ENCODE measurements at places on chromosomes 7 and 10.

GRCh38 chr10:28677888-28678686 is 766 bp downstream of the BAMBI start:
- no peak for DNase-seq

DNA sequence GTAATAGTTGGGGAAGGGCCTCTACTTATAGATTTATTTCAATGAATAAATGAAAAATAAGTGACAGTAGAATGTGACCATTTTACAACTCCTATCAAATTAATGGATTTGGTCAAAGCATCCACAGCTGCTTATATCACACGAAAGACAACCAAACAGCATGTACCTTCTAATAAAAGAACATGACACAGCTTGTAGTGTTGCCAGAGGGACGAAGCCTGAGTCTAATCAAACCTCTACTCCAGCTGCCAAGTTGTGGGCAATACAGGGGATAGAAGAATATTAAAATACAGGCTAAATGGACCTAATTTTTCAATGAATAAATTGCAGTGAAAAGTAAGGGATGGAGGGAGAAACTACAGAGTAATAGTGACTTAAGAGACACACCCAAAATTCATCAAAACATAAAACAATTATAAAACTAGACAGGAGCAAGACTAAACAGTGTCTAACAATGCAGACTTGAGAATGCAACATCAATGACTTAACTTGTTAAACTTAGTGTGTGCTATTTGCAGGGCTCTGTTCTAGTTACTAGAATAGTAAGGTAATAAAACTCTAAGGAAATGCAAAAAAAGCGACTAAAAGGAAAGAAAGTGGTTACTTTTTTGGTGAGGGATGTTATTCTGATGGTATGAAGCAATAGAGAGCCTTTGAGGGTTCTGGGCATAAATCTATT is 853.8 kb downstream of the GRM8 start:
- DNase-seq = no peak

DNA sequence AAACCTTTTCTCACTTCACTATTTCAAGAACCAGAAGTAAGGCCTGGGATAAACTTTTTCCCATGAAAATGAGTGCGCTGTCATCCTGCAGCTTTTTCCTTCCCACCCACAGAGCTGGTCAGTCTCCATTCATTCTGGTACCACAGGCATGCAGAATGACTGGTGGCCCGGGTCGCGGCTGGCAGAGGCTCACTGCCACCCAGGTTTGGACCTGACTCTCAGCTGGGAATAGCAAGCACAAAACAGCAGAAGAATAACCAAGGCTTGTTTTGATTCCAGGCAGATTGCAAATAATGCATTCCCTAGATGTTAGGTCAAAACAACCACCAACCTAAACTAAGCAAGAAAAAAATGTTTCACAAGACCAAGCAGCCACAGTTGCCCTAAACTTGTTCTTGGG is 190.5 kb upstream of the NRP1 start:
- no peak for DNase-seq

- DNase-seq = no peak
Observed at GRCh38 chr10:121027371-121027770, 176.2 kb downstream of the WDR11 start.

DNA sequence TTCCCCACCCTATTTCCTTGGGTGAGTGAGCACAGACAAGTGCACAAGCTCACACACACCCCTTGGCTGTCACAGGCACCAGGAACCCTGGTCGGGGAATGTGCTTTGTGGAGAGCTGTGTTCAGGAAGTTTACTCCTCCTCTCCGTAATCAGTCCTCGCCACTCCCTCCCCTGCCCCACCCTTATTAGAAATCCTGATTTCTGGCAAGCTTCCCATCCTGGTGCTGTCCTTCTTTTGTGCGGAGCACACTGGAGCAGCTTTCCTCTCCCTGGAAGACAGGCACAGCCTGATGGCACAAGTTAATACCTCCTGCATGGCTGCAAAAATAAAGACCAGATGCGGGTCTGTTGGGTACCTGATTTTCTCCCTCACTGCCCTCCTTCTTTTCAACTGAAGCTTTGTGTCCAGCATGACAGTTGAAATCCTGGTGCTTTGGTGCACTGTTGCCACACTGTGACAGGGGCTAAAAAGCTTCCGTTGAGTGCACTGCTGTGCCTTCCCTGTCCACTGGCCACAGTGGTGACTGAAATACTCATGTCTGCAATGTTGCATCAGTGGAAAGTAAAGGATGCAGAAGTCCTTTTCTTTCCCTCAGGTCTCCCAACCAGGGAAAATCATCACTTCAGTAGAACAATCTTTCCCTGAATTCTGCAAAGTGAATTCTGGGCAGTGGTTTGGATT is 55.0 kb downstream of the LRRC4 start:
- no peak for DNase-seq

GRCh38 chr10:86224354-86225102 is 142.1 kb downstream of the GRID1 start:
- no peak for DNase-seq

DNA sequence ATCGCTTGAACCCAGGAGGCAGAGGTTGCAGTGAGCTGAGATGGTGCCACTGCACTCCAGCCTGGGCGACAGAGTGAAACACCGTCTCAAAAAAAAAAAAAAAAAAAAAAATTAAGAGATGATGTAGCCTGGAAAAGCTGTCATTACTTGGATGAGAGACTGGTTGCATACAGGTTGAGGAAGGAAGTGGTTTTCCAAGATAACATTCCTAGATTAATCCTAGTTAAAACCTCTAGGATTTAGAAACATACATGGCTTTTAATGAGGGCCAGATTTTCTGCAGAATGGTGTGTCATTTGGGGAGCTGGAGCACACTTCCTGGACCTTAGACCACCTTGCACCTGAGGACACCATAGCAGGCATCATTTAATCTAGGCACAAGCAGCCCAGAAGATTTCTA is 17.8 kb downstream of the VWA2 start:
- no peak for DNase-seq

DNA sequence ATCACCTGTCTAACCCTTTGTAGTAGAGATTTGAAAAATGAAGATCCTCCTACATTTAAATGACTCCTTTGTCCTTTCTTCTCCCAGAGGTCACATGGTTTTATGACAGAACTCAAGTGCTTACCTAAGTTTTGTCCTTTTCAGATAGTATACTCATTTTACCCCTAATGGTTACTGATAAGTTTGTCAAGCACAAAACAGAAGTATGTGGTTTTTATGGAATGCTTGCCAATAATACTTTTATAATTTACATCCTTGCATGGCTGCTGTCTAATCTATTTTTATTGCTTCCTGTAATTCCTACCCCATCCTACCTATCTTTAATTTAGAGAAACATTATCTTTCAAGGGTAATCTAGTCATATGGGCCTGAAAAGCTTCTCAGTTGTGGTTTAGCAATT is 37.5 kb downstream of the HELLS start:
- DNase-seq = no peak

DNA sequence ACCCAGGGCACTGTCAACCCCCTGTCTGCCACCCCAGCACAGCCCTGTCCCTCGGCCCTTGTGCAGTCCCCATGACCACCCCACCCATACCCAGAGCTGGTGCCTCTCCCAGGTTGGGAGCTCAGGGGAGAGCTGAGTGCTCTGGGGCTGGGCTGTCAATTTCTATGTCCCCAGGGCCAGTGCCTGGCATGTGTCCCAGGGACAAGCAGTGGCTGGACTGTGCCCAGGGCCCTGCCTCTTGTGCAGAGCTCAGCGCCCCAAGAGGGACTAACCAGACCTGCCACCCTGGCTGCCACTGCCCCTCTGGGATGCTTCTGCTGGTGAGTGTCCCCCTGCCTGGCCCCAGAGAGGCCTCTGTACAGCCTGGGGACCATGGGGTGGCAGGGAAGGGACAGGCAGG is 29.0 kb upstream of the ZNF862 start:
- DNase-seq = no peak

- DNase-seq = no peak
Observed at GRCh38 chr7:7512861-7513597, 22.6 kb downstream of the COL28A1 start.

DNA sequence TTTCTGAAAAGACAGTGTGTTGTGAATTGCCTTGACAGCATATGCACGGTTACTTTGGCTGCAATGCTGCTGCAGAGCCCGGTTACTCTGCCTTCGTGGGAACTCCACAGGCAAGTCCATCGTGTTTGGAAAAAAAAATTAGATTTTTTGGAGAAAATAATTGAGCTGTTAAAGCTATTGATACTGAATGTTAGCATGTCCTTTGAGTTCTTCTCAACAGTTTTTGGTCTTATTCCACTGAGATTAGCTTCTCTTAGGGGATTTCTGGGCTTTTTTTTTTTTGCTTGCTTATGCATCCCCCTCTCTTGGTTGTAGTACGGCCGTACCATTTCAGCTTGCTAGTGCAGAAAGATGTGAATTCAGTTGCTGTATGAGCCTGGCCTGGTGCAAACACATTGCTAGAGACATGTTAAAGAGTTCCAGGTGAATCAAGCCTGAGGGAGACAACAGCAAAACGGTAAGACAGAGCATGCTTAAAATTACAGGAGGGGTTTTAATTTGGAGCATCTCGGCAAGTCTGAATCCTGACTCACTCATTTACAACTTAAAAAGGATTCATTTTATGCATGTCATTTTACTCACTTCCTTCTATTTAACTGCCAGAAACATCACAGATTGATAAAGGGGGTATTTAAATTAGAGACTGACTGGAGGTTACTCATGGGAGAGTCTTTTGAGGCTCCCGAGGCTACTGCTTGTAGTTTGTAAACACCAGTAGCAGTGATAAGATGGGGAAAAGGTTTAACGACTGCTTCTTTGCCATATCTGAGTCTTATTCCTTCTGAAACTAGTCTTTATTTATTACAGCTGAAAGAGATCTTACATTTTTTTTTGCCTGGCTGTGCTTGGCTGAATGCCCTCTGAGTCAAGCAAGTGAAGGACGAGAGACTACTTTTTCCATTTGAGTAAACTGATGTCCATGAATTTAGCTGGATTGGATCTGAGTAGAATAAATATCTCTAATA is 113.7 kb downstream of the CDK14 start:
- DNase-seq = no peak

DNA sequence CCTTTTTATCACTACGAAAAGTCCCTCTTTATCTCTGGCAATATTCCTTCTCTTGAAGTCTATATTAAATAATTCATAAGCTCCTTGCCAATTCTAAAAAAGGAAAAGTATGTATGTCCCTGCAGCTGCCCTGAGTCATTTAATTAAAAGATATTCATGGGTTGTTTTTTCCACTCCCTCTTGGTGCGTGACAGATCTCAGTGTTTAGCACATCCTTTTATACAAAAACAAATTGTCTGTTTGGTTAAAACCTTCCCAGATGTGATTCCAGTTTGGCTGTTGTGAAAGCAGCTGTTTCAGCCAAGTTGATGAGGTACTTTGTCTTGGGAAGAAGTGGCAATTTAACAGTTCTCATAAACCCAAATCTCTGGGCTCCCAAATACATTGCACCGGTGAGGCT is 33.8 kb upstream of the PRLHR start:
- no peak for DNase-seq

DNA sequence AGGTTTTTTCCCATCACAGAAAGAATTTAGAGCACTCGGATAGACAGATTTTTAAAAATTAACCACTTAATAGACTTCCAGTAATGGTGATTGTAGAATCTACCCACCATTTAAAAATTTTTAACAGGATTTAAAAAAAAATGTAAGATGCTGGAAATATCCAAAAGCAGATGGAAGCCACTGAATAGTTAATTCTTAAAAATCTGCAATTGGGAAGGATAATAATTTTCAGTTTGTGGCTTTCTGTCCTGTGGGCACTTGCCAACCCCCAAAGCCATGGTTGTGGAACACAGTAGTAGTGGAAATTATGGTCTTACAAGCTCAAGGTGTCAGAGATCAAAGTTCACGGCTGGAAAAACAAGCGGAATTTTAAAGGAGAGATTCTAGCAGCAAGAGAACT is 101.0 kb upstream of the SP4 start:
- no peak for DNase-seq

GRCh38 chr7:16559497-16560179 is 33.0 kb downstream of the LRRC72 start:
- DNase-seq = no peak

DNA sequence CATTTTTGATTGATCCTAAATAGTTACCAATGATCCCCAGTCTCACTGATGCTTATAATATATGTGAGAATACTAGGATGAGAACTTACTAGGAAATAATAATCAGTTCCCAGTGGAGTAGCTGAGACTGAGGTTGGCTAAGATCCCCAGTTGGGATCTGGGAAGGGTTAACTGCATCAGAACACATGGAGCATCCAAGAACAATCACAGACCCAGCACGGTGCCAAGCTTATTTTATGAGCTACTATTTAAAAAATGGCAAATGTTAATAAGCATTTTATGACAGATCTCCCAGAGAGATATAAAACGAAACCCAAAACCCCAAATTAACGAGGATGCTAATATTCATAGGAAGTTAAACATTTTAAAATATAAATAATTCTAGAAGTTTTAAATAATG is 379.5 kb downstream of the THSD7A start:
- no peak for DNase-seq

- DNase-seq = no peak
Observed at GRCh38 chr10:17365402-17365801, 89.0 kb downstream of the ST8SIA6 start.

GRCh38 chr7:131235489-131236317 is 92.0 kb upstream of the MKLN1 start:
- peak; percentile 17 for DNase-seq

DNA sequence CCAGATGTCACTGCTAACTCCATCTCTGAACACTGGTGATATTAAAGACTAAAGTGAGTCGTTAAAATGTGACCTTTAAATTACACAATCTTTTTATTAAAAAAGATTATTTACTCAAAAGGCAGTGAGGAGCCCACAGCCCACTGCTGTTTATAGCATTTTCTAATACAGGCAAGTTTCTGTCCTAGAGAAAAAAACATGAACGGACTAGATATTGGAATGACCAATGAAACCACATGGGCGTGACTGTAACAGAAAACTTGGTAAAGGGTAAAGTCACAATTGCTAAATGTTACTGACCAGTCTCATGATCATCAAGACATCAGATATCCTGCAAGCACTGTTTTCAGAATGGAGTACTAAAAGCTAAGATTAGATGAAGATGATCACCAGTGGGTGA is 78.7 kb downstream of the FEZF1 start:
- DNase-seq = no peak

GRCh38 chr7:128162666-128163065 is 78.4 kb upstream of the LEP start:
- DNase-seq = no peak

DNA sequence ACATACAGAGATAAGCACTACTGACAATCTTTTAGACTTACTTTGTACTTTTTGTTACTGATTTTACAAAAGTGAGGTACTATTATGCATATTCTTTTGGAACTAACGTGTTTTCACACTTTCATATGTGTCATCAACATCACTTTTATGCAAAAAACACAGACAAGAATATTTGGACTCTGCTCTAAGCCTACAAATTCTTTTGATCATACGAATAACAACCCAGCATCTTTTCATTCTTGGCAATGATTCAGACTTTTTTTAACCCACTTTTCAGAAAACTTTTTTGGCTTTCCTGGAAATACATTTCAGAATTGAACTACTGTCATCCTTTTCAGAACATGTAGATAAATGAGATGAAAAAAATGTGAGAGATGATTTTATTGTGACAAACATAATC is 30.2 kb downstream of the USP6NL start:
- DNase-seq = no peak

- no peak for DNase-seq
Observed at GRCh38 chr7:4233621-4234497, 448.2 kb upstream of the FOXK1 start.

- DNase-seq = no peak
Observed at GRCh38 chr7:30238721-30239441, 45.5 kb upstream of the ZNRF2 start.

- no peak for DNase-seq
Observed at GRCh38 chr7:12357508-12357907, 46.2 kb downstream of the VWDE start.
